Esophagus squamous epithelium (tissue), 5 donors: ENCODE measurements at places on chromosomes 2 and 18.

DNA sequence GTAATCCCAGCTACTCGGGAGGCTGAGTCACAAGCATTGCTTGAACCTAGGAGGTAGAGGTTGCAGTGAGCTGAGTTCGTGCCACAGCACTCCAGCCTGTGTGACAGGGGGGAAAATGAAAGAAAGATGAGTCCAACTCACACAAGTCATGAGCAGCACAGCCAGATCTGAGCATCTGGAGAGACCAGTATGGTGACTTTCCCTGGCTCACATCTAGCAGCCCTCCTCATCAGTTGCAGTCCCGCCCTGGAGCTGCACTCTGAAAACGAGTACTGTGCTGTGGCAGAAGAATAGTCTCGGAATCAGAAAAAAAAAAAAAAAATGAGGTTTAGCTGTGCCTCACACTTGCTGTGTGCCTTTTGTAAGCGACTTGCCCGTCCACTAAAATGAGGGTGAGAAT lies 74.4 kb upstream of the TRIB2 start:
- no peak for DNase-seq

DNA sequence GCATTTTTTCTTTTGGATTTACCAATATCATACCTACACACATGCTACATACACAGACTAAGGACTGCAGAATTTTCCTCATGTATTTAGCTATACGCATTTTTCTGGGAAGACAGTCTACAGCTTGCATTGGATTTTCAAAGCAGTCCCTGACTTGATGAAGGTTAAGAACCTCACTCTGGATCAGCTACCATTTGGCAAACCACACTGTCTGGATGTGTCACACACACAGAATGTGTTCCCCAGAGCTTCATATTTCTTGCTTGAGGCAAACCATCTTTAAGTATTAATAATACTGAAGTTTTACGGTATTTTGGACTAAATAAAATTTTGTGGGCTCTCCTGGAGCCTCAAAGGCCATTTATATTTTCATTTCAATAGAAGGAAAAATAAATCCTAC lies 102.3 kb downstream of the TCF4 start:
- DNase-seq, result no peak

DNA sequence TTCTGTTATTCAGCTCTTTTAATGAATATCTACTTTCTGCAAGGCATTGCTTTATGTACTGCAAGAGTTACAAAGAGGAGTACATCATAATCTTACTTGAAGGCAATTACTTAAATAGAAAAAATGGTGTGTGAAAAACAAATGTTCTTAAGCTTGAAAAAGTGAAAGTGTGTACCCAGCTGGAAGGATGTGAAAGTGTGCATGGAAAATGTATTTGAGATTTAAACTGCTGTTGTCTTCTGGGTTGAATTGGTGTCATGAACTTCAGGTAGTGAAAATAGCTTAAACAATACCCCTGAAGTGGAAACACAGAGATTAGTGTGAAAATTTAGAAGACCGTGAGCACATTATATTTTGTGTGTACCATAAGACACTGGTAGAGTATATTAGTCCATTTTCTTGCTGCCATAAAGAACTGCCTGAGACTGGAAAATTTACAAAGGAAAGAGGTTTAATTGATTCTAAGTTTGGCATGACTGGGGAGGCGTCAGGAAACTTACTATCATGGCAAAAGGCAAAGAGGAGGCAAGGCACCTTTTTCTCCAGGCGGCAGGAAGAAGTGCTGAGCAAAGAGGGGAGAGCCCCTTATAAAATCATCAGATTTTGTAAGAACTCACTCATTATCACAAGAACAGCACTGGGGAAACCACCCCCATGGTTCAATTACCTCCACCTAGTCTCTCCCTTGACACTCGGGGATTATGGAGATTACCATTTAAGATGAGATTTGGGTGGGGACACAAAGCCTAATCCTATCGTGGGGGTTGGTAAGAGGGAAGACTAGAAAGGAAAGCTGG lies 38.8 kb downstream of the SCN2A start:
- DNase-seq, result no peak

DNA sequence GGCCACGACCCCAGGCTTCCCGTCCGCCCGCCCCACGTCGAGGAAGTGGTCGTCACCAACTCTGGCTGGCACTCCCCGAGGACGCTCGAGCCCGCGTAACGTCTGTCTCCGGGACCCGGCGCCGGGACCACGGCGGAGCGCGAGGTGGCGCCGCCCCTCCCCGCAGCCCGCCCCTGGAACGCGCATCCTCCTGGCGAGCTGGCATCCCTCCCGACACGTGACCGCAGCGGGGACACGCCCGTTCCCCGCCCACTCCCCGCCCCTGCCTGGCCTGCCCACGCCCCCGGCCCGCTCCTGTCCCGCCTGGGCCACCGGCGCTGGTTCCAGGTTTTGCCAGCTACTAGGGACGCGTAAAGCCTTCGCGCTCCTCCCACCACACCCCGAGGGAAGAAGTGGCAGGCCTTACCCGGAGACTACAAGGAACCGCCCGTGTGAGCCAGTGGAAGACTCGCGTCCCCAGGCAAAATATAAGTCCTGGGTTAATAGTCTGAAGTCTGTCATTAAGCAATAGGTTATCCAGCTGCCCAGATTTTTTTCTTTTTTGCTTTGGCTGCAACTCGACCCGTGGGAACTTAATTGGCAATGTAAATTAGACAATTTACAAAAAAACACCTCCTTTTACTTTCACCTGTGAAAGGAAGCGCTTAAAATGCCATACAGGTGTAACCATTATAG lies at the start of gene OSBPL1A:
Gene OSBPL1A, minus strand, starts transcription at position 131 of the 675 bp plus-strand sequence. CDS start 20,291 bp downstream, outside the sequence.
- DNase-seq, result peak; percentile 65

DNA sequence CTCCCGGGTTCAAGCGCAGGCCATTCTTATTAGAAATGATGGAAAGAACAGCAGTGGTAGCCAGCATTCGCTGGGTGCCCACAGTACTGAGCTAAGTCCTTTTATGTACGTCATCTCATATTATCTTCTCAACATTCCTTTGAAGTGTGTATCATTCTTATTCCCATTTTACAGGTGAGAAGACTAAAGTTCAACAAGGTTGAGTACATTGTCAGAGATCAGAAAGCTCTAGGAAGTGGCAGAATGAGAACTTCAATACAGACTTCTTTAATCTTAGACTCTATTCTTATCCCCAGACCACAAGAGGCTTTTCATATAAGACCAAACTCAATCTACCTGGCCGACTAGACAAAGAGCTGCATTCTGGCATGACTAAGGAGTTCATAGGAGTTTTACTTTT lies 86.7 kb downstream of the NPAS2 start:
- no peak for DNase-seq

DNA sequence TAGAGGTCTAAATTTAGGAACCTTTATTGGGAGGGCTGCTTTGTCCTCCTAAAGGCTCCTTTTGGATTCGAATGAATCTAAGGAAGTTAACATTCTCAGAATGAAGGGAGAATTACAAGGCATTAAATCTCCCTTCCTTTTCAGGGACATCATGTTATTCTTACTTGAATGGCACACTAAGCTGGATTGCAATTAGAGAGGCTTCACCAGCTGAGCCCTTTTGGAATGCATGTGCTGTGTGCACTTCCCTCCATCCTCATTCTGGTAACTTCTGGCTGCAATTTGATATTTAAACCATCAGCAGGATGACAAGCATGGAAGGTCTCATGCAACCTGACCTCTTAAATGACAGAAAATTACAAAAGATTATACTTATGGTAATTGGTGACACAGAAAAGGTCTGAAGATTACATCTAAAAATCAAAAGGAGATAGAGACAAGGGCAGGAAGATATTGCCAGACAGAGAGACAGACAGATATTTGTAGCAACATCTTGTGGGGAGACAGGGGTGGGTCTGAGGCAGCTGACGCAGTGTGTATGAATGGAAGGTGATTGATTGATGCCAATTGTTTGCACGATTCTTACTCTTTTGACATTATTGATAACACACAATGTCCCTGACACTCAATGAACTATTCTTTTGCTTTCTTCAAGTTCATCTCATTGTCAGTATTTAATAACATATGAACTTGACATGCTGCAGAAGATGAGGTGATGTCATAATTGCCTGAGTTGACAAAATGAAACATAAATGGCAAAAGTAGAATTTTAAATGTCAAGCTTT lies 570.8 kb upstream of the GYPC start:
- DNase-seq, result no peak

- no peak for DNase-seq
Measured at GRCh38 chr2:212264187-212264586, 274.4 kb downstream of the ERBB4 start.

- no peak for DNase-seq
Measured at GRCh38 chr2:229901819-229902218, 20.0 kb downstream of the TRIP12 start.

DNA sequence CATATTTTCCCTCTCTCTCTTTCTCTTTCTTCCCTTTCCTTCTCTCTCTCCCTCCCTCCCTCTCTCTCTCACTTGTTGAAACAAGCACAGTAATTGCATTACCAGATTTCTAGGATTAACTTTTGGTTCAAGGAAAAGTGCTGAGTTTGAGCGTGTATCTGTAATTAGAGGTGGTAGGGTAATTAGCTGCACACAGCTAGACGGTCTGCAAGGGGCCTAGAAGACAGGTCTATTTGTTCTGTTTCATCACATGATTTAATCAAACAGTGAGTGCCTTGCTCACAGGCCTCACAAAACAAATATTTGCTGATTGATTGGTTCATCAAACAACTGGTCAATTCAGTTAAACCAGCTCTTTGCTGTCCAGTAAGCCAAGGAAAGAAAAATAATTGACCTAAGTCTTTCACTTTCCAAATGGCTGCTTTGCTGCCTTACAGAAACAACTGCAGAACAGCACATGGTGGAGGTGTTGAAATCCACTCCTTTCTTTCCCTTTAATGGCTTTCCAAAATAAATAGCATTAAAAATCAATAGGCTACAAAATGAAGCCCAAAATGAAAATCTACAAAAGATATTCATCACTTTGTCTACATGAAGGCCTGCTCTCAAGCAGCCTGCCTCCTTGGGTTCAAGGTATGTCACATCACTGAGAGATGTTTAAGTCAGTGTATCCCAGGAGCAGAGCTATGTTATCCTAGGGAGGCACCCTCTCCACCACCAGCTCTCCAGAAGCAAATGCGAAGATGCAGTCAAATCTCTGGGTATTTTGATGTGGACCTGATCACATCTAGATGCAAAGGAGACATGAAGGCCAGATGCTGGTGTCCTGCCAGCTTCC lies 264.4 kb upstream of the SIX2 start:
- DNase-seq, result no peak

- DNase-seq, result no peak
Measured at GRCh38 chr18:39591649-39592048, 2026.1 kb upstream of the CELF4 start.

DNA sequence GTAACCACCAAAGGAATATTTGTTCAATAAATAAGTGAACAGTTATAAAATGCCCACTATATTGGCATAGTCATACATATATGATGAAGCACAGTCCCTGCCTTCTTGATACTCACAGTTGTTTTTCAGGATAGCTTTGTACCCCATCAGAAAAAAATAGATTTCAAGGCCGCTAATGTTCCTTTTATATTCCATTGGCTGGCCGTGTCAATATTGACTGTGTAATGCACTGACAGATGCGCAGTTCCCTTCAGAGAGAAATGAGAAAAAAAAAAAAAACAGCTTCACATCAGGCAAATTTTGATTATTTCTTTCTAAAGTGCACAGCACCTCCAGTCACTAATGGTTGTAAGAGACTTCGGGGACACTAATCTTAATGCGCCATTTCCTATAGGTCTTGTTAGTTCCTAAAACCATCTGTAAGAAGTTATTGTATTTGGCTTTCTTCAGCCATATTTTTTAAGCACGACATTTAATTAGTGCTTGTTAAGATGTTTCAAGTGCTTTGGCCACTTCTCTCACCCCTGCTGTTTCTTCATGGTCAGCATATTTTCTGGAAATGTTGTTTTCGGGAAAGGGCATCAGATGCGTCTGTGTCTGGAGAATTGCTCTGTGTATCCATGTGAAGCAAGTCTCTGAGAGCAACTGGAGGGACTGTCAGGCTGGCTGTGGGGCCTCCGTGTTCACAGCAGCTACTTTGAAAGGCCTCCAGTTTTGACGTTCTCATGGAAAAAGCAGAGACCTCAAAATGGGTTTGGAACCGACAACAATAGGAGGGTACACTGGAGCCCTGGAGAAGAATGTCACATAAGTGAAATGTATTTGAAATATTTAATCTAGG lies 378.3 kb downstream of the MTX2 start:
- no peak for DNase-seq
